ENCODE measurements at places on chromosomes 4 and X. TPM values are rescaled to one million over a fixed set of nuclear protein-coding genes. Genes with fewer than 3 reads are reported as not detected.

The RASGEF1B gene
- 4.5 TPM for total RNA-seq

The SPOCK3 gene
- total RNA-seq: not detected

The CASP6 gene
- total RNA-seq: 15.2 TPM

The CFAP47 gene
- total RNA-seq: not detected

The STIM2 gene
- total RNA-seq: 45.4 TPM

The MAGEA10 gene
- not detected for total RNA-seq

The ALAS2 gene
- total RNA-seq: not detected

The HHIP gene
- not detected for total RNA-seq

The NR0B1 gene
- total RNA-seq: not detected

The GPRIN3 gene
- 18.8 TPM for total RNA-seq

The TMSB15A gene
- not detected for total RNA-seq

All from activated CD8-positive, alpha-beta memory T cell treated with anti-CD3 and anti-CD28 coated beads for 36 hours (primary cell).